Activated T-cell treated with anti-CD3 and anti-CD28 coated beads for 48 hours (primary cell): ENCODE measurements at places on chromosomes 3 and 15.

DNA sequence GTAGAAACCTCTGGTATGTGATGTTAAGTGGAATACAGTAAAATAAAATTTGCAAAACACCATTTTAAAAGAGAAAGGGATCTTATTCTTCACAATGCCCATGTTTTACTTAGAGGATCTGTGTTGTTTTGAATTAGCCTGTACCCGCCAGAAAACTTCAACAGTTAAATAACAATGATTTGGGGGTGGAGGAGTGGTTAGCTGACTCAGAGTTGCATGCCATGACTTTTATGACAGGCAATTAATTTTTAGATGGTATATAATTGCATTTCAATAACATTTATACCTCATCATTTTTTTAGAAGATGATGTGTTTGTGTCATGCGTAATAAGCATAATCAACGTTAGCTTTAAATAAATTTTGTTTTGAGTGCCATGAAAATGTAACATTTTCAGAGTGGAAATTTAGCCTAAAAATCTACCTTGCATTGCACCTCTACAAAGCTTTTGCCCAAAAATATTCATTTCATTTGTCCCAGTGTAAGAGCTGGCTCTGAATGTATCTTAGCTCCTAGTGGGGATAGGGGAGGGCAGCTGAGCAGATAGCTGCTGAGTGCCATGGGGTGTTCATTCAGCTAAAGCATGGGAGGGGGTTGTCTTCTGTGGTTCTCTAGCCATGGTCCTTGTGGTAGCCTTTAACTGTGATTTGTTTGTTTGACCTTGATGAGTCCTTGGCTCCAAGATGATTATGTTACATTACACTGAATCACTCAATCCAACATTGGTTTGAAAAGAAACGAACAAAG, 379.8 kb downstream of the LPP start:
- no peak for DNase-seq

- DNase-seq: no peak
Measured at GRCh38 chr15:67372543-67372942, 118.0 kb downstream of the IQCH start.

DNA sequence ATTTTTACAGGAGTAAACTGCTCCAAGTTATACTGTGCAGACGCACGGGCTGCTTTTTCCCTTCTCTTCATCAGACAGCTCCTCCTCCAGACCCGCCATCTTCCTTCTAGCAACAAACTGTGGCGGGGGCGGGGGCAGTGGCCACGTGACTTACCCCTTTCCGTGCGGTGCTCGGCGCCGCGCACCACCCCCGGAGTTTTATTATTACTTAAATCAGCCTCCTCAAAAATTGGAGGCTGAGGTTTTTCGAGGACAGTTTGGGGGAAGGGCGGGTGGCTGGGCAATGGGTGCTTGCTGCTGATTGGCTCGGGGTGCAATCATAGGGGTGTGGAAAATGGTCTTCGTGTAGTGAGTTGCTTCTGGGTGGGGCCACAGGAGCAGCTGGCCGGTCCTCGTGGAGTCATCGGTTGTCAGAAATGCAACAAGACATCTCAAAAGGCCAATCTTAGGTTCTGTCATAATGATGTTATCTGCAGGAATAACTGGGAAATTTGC, 77.1 kb upstream of the MFGE8 start:
- no peak for DNase-seq

DNA sequence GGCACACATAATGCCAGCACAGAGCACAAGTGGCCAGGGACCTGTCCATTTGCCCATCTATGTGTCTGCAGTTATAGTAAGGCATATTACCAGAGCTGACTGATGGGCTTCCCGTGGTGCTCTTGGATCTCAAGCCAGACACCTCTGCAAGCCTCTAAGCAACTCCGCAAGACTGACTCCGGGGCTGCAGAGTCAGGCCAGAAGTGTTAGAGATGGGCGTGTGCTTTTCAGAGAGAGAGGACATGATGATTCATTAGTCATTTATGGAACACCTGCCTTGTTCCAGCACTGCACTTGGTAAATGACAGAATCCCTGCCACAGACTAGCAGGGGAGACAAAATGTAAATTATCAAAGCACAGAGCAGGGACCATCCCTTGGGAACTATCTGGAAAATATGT, 559.0 kb downstream of the PDCD6IP start:
- DNase-seq: no peak

DNA sequence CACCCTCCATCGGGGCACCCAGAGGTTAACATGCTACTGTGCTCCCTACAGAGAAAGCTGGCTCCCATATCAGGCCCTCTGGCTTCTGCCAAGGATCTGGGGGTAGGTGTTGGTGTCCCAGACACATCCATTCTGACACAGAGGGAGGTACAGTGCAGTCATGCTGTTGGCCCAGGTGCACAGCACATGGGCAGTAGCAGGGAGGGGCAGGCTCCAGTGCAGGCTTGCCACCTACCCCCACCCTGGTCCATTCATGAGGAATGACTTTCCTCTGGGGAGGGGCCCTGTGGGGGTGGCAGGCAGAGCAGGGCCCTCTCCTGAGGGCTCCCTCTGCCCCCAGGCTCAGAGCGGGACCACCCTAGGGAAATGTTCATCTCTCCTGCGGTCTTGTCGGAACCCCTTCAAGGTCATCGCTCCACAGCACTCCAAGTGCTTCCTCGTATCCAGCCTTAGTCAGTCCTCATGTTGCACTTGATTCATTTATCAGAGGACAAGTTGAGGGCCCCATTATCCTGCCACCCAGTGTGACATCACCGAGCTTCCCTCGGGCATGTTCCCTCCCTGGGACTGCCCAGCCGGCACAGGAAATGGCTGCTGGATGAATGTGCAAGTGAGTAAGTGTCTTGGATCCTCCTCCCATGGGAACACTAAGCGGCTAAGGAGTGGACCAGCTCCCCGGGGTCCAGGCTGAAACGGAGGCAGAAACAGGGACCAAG, 10.0 kb downstream of the DUSP7 start:
- DNase-seq: no peak

DNA sequence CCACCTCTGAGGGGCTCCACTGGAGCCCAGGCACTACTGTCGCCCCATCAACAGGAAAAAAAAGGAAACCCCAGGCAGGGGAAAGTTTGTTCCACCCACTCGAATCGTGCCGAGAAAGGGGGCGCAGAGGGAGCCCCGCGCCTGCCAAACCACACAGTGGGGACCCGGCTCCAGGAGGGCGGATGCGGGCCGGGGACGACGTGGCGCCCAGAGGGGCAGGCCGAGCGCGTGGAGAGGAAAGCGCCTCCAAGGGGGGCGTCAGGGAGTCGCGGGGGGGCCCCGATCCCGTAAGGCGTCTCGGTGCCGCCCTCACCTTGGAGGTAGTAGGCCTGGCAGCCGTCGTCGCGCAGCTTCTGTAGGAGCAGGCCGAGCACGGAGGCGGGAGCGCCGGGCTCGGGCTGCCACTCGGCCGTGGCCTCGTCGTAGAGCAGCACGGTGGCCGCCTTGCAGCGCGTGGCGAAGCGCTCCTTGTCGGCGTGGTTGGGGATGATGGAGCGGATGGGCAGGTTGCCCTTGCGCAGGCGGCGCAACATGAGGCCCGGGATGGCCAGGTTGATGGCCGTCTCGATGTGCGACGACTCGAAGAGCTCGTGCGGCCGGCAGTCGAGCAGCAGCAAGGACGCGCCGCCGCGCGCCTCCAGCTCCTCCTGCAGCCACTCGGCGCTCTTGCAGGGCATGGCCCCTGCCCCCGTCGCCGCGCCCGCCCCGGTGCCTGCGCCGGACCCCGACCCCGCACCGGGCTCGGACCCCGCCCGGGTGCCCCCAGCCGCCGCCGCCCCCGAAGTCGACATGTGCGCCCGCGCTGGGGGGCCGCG, 627 bp downstream of the DUSP7 start:
- DNase-seq: peak; percentile 52

GRCh38 chr3:169077394-169077906, 586.1 kb downstream of the MECOM start:
- no peak for DNase-seq

GRCh38 chr3:38579141-38579540, 70.3 kb downstream of the SCN5A start:
- no peak for DNase-seq

DNA sequence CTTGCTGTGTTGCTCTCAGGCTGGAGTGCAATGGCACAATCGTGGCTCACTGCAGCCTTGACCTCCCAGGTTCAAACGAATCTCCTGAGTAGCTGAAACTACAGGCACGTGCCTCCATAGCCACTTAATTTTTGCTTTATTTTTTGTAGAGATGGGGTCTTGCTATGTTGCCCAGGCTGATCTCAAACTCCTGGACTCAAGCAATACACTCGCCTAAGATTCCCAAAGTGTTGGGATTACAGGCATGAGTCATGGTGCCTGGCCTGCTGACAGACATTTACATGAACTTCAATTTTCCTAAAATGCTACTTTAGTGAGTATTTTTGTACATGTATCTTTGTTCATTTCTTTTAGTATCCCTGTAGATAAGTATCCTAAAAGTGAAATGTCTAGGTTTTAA, 132.3 kb downstream of the SUCLG2 start:
- no peak for DNase-seq

DNA sequence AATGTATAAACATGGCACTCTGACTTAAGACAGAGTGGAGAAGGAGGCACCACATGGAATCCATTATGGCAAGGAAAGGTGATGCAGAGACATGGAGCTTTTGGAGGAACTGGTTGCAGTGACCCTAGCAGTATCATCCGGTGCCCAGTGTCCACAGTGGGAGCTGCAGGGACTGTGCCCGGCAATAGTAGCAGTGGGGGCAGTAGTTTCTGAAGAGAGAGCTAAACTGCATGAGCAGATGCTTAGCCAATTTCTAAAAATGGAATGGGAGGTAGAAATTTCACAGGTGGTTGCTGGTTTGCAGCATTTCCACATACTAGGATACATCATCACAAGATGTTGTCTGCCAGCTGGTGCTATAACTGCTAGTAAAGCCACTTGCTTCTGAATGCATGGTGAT, 7.8 kb upstream of the TM2D3 start:
- no peak for DNase-seq

- DNase-seq: no peak
Measured at GRCh38 chr3:183553334-183554026, 2.0 kb downstream of the KLHL6 start.

- peak; percentile 48 for DNase-seq
Measured at GRCh38 chr15:26891448-26892181, 24.8 kb downstream of the GABRA5 start.

- no peak for DNase-seq
Measured at GRCh38 chr3:104367000-104367399, 999.7 kb upstream of the ALCAM start.

DNA sequence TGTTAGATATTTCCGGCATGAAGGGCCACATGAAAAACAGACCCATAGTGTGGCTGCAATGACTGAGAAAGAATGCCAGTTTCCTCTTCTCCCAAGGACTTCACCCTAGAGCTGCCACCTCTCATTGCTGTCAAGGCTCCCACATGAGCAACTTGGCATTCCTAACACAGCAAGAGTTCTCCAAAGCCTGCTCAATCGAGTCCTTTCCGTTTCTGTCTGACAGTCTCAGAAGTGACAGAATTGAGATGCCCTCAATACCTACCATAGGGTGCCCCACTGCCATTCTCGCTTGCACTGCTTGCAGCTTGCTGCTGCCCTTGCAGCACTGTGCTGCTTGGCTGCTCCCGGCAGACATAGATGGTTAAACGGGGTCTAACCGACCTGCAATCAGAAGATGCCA, 44.3 kb downstream of the UBP1 start:
- no peak for DNase-seq

GRCh38 chr3:195811756-195812155, at the start of gene MUC4:
Gene MUC4 (minus strand): TSS chr3:195811929. CDS start chr3:195811817, 112 bp downstream.
- no peak for DNase-seq

DNA sequence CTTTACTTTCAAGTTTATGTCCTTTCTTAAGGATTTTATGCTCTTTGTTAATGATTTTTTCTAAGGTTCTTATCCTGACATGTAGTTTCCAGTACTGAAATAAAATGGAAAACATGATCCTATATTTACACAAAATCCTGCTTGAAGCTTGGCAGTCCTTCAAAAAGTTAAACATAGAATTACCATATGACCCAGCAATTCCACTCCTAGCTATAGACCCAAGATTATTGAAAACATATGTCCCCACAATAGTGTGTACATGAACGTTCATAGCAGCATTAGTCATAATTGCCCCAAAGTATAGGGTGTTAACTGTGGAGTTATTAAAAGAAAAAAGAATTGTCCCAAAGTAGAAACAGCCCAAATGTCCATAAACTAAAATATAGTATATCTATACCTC, 33.2 kb downstream of the ITGB5 start:
- no peak for DNase-seq
